Calu3 (cell line): ENCODE measurements at places on chromosomes 5 and 9.

GRCh38 chr5:144236499-144236898 lies 65.8 kb downstream of the KCTD16 start:
- H3K27ac ChIP-seq = no peak overlapping the region
- H3K4me3 ChIP-seq = no peak overlapping the region
- peaks cover 50% of the 10 kb centered on the region for H3K27me3 ChIP-seq
- no peak for DNase-seq

- H3K27ac ChIP-seq = peak overlapping the region; percentile 1
- no peaks in the 10 kb centered on the region for H3K27me3 ChIP-seq
- peak overlapping the region; percentile 83 for H3K4me3 ChIP-seq
- H3K4me1 ChIP-seq = peaks cover 19% of the 10 kb centered on the region
- peaks cover 72% of the 10 kb centered on the region for H3K36me3 ChIP-seq
- no peak for DNase-seq
These were observed 2.5 kb downstream of the SRP19 start for GRCh38 chr5:112863549-112863948.

DNA sequence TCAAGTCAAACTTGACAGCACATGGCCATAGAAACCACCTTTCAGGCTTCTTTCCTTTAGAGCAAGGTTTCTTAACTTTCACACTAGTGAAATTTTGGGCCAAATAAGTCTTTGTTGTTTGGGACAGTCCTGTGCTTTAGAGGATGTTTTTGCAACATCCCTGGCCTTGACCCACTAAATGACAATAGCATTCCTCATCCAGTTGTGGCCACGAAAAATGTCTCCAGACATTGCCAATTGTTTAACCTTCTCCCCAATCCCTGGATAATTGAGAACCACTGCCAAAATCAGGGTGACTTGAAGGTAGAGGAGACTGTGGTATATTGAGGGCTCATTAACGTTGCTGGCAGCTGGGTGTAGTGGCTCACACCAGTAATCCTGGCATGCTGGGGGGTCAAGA lies 72.0 kb downstream of the ALDH1A1 start:
- H3K4me3 ChIP-seq = no peak overlapping the region
- no peaks in the 10 kb centered on the region for H3K36me3 ChIP-seq
- no peaks in the 10 kb centered on the region for H3K27me3 ChIP-seq
- H3K4me1 ChIP-seq = no peaks in the 10 kb centered on the region
- no peak overlapping the region for H3K27ac ChIP-seq

- no peak for DNase-seq
- H3K27ac ChIP-seq = no peak overlapping the region
- H3K4me3 ChIP-seq = no peak overlapping the region
- H3K36me3 ChIP-seq = no peaks in the 10 kb centered on the region
These were observed 224.3 kb downstream of the GRIA1 start for GRCh38 chr5:153714798-153715197.

GRCh38 chr9:136985027-136985602 lies 2.3 kb downstream of the LCNL1 start:
- no peaks in the 10 kb centered on the region for H3K36me3 ChIP-seq
- no peak for DNase-seq
- H3K27me3 ChIP-seq = peaks cover 36% of the 10 kb centered on the region
- no peaks in the 10 kb centered on the region for H3K4me1 ChIP-seq

DNA sequence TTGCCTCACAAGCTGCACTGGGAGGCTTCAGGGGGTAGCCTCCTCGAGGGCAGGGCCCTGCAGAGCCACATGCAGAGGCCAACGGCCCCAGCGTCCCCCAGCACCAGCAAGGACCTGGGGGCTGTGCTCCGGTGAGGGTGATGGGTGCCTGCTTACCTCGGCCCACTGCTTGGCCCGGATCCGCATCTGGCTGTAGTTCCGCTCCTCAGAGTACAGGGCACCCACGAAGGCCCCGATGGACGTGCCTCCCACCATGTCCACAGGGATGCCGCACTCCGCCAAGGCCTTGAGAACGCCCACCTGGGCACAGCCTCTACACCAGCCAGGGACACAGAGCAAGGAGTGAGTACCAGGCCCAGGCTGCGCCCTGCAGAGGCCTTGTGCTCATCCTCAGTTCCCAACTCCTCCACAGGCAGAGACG lies 8.0 kb upstream of the NSMF start:
- peaks cover 5% of the 10 kb centered on the region for H3K36me3 ChIP-seq
- H3K4me1 ChIP-seq = no peaks in the 10 kb centered on the region
- H3K4me3 ChIP-seq = no peak overlapping the region
- H3K27ac ChIP-seq = no peak overlapping the region

- peaks cover 8% of the 10 kb centered on the region for H3K4me1 ChIP-seq
- no peak overlapping the region for H3K27ac ChIP-seq
- H3K4me3 ChIP-seq = no peak overlapping the region
- peaks cover 78% of the 10 kb centered on the region for H3K27me3 ChIP-seq
These were observed 306.1 kb upstream of the WWC1 start for GRCh38 chr5:167985373-167985772.

DNA sequence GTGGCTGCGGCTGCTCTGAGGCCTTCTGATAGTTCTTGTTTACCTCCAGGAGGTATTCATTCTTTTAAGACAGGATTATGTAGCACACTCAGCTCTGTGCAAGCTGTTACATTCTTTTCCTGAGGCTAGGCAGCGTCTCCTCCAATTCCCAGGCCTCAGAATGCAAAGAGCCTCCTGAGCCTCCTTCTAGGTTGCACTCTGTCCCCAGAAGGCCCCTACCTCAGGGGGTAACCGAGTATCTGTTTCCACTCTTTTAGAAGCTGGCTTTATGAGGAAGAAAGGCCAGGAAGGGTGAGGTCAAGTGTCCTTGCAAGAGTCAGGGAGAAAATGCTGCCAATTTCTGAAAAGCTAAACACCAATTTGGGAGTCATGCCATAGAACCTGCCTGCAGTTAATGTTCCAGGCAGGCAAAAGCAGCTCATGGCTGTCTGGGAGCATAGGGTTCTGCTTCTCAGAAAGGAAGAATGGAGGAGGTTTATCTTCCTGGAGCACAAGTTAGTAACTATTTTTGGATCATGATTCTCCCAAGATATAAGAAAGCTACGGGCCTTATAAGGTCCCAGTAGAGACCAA lies 178.9 kb downstream of the SEMA6A start:
- no peaks in the 10 kb centered on the region for H3K36me3 ChIP-seq
- H3K27ac ChIP-seq = no peak overlapping the region
- H3K4me3 ChIP-seq = no peak overlapping the region

GRCh38 chr9:117725426-117725887 lies 21.3 kb downstream of the TLR4 start:
- H3K36me3 ChIP-seq = no peaks in the 10 kb centered on the region
- H3K4me3 ChIP-seq = no peak overlapping the region
- no peaks in the 10 kb centered on the region for H3K27me3 ChIP-seq
- H3K4me1 ChIP-seq = no peaks in the 10 kb centered on the region

DNA sequence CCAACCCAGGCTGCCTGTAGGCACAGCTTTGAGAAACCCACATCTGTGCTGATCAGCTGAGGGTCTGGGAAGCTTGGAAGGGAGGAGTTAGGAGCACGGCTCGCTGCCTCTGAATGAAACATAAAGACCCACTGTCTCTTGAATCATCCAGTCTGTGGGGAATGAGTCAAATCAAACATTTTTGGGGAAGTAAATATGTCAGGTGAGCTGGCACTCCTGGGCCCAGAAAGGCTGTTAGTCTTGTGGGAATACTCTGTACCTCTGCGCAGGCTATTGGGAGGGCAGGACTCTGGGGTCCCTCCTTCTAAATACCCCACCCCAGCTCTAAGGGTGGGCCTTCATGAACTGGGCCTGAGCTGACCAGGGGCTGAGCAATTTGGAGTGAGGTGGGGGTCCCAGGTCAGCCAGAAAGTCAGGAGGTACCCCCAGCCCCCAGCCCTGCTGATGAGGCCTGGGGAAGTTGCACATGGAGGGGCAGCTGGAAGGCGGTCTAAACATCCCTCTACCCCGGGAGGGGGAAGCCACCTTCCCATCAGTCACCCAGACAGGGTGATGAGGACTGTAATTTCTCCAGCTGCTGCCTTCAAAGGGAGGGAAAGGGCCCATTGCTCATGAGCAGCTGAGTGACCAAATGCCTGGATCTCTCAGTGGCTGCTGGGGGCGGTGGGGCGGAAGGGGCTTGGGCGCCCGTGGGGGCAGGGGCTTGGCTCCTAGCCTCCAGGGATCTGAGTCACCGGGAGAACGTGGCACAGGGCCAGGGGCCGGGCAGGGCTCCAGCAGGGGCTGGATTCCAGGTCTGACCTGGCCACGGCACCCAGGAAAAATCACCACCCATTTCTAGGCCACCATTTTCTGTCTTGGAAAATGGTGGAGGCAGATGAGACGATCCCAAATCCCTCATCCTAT lies 10.8 kb downstream of the FIBCD1 start:
- peaks cover 19% of the 10 kb centered on the region for H3K27me3 ChIP-seq
- peaks cover 21% of the 10 kb centered on the region for H3K4me1 ChIP-seq
- peak; percentile 92 for DNase-seq
- H3K4me3 ChIP-seq = peak overlapping the region; percentile 61
- H3K27ac ChIP-seq = peak overlapping the region; percentile 93
- peaks cover 5% of the 10 kb centered on the region for H3K36me3 ChIP-seq

DNA sequence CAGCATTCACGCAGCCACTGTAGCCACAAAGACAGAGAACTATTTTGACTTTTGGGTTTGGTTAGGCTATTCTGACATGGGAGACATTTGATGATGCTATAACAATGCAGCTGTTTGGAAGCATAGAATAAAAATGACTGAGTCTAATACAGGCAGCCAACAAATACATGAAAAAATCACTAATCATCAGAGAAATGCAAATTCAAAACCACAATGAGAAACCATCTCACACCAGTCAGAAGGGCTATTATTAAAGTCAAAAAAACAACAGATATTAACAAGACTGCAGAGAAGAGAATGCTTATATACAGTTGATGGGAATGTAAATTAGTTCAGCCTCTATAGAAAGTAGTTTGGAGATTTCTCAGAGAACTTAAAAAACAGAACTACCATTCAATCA lies 107.1 kb upstream of the POC5 start:
- no peak for DNase-seq
- no peaks in the 10 kb centered on the region for H3K4me1 ChIP-seq
- no peak overlapping the region for H3K4me3 ChIP-seq
- peaks cover 55% of the 10 kb centered on the region for H3K27me3 ChIP-seq
- no peak overlapping the region for H3K27ac ChIP-seq

DNA sequence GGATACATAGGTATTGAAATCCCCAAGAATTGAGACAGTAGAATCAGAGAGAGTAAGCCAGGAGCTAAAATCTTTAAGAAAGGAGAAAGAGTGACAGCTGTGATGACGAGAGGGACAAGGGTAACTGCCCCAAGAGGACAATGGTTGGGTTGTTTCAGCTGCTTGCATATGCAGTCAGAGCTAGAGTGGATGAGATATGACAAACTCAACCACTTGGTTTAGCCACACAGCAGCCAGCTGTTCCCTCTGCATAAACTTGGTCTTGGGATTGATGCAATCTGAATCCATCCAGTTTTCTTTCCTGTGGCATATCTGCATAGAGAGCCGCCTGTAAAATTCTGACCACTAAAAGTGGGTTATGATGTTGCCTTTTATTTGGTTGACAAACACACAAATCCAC lies 100.7 kb downstream of the ZNF622 start:
- no peak for DNase-seq
- no peaks in the 10 kb centered on the region for H3K36me3 ChIP-seq
- no peaks in the 10 kb centered on the region for H3K4me1 ChIP-seq
- no peak overlapping the region for H3K27ac ChIP-seq
- no peak overlapping the region for H3K4me3 ChIP-seq
- H3K27me3 ChIP-seq = peaks cover 38% of the 10 kb centered on the region

DNA sequence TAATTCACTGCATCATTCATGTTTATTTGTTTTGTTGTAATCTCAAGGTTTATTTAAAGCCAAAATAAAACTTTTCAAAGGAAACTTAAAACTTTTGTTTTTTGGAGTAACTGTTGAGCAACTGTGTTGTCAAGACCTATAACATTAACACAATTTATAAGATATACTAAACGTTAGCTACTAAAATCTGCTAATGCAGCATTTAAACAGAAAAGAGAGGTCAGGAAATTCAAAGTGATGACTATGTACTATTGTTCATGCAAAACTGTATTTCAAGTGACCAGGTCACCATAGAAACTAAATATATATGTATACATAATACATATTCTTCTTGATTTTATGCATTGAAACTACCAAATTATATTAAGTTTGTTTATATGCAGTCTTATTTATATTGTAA lies 1740.9 kb downstream of the EFNA5 start:
- H3K4me1 ChIP-seq = no peaks in the 10 kb centered on the region
- H3K27ac ChIP-seq = no peak overlapping the region
- no peaks in the 10 kb centered on the region for H3K27me3 ChIP-seq
- H3K36me3 ChIP-seq = no peaks in the 10 kb centered on the region

- H3K4me1 ChIP-seq = peaks cover 36% of the 10 kb centered on the region
- no peak overlapping the region for H3K4me3 ChIP-seq
- DNase-seq = no peak
These were observed 94.2 kb upstream of the MTAP start for GRCh38 chr9:21708260-21708711.

DNA sequence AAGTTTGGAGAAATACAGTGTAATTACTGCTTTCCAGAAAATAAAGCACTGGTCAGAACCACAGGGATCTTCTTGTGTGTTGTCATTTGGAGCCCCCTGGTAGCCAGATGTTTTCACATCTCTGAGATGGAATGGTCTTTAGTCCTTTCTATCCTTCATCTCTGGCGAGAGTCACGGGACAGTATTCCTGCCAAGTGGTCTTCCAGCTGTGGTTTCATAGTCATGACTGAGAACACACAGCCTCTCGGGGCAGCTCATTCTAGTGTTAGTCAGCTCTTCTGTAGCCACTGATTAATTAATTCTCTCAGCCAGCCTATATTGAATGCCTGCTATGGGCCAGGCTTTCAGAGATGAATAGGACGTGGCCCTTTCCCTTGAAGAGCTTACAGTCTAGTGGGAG lies 34.1 kb downstream of the HMGXB3 start:
- no peaks in the 10 kb centered on the region for H3K27me3 ChIP-seq
- no peak overlapping the region for H3K4me3 ChIP-seq

DNA sequence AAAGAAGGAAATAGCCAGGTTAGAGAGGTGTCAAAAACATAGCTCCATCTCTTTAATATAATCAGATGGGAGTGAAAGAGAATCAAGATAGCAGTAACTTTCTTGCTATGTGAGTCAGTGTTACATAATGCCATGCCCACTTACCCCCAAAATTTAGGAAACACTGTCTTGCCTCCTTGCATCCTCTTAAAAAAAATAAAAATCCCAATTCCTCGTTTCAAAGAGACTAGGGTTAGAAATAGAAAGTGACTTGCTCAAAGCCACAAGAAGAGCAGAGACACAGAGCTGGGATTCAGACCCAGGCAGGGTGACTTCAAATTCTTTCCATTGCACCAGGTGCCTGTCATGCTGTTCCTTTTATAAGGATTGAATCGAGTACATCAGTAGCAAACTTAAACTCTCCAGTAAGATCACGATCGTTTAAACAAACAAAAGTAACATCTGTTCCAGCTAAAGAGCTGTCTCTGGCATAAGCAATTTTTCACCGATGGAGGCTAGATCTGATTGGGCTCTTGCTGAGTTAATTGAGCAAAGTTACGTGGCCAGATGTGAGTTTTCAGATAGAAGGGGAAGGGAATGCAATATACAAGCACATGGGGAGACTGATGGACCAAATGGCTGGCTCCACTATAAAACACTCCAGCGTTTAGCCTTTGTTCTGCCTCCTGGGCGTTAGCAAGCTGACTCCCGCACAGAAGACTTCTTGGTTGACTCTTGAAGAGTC lies 176.9 kb downstream of the PALM2AKAP2 start:
- no peaks in the 10 kb centered on the region for H3K36me3 ChIP-seq
- peaks cover 21% of the 10 kb centered on the region for H3K27me3 ChIP-seq
- DNase-seq = no peak
- H3K4me3 ChIP-seq = no peak overlapping the region

GRCh38 chr9:121684381-121685145 lies 33.1 kb downstream of the DAB2IP start:
- H3K4me3 ChIP-seq = no peak overlapping the region
- H3K27ac ChIP-seq = no peak overlapping the region
- peaks cover 9% of the 10 kb centered on the region for H3K4me1 ChIP-seq
- H3K27me3 ChIP-seq = no peaks in the 10 kb centered on the region
- no peaks in the 10 kb centered on the region for H3K36me3 ChIP-seq
